ENCODE measurements at places on chromosomes 16 and 17. TPM values are rescaled to one million over a fixed set of nuclear protein-coding genes. Genes with fewer than 3 reads are reported as not detected.

Gene TPSG1
- not detected for total RNA-seq

Gene KRTAP2-4
- total RNA-seq = not detected

Gene C17orf113
- 0.20 TPM for total RNA-seq

Gene ATXN1L
- 23.9 TPM for total RNA-seq

Gene RPA1
- total RNA-seq = 123 TPM

Gene MGAT5B
- 2.1 TPM for total RNA-seq

Gene CDRT4
- 13.6 TPM for total RNA-seq

Gene RANBP10
- 25.6 TPM for total RNA-seq

Gene KRTAP4-6
- not detected for total RNA-seq

Gene TAC4
- not detected for total RNA-seq

Gene ATAD5
- total RNA-seq = 9.4 TPM

DNA sequence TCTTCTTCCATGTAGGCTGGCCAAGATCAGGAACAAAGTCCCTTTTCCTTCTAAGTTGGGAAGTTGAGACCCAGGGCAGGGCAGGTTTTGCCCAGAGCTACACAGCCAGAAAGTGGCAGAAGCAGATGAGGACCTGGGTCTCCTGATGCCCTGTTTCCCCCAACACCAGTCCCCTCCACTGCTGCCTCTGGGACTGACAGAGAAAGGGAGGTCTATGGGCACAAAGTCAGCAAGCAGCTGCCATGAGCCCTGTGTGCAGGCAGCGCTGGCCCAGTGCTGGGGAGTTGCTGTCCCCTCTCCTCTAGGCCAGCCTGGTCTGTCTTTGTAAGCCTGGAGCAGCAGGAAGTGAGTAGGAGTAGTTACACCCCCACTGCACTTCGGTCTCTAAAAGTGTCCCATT is 46.9 kb upstream of the NKD1 start:
- DNase-seq = no peak

DNA sequence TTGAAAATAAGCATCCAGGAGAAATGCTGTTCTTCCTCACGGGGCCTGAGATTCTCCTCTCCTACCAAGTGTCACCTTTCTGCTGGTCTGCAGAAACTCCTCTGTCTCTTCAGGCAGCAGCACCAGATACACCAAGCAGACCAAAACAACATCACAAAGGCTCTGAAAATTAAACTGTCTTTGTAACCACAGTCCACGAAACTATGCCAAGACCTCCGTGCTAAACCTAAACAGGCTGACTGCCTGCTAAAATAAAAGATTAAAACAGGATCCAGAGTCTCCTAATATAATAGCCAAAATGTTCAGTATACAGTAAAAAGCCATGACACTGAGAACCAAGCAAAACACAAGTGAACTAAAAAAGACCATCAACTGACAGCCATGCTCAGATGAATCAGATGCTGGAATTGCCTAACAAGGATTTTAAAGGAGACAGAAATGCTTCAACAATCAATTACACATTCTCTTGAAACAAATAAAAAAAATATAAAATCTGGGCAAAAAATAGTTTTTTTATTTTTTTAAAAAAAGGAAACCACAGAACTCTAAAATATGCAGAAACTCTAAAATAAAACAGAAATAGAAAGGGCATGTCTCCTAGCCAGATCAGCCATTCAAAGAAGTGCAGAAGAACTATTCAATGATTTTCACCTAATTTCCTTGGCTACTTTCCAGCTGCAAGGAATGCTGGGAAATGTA is 50.3 kb upstream of the TOX3 start:
- no peak for DNase-seq

GRCh38 chr17:77429369-77429968 is 288.7 kb downstream of the SEC14L1 start:
- DNase-seq = no peak

- no peak for DNase-seq
Measured at GRCh38 chr16:78395035-78395434, 295.6 kb downstream of the WWOX start.

- no peak for DNase-seq
Measured at GRCh38 chr17:82108038-82108437, 10.0 kb upstream of the FASN start.

DNA sequence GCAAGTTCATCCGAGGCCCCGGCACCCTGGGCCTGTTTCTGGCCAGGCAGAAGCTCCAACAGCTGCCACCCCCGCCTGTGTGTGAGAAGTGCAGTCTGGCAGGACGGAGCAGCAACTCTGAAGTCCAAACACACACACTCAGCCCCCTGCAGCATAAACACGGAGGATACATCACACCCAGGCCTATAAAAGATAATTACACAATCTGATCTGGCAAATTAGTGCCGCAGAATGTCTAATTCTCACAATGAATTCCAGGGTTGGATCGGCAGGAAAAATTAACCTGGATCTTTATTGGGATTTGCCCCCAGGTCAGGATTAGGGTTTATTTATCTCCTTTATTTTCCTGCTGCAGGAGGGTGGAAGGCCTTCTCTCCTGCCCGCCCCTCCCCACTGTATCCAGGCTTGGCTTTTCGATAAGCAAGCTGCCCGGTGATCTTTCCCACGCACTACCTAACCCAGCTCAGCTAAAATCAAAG is 311.4 kb downstream of the SOX9 start:
- no peak for DNase-seq

DNA sequence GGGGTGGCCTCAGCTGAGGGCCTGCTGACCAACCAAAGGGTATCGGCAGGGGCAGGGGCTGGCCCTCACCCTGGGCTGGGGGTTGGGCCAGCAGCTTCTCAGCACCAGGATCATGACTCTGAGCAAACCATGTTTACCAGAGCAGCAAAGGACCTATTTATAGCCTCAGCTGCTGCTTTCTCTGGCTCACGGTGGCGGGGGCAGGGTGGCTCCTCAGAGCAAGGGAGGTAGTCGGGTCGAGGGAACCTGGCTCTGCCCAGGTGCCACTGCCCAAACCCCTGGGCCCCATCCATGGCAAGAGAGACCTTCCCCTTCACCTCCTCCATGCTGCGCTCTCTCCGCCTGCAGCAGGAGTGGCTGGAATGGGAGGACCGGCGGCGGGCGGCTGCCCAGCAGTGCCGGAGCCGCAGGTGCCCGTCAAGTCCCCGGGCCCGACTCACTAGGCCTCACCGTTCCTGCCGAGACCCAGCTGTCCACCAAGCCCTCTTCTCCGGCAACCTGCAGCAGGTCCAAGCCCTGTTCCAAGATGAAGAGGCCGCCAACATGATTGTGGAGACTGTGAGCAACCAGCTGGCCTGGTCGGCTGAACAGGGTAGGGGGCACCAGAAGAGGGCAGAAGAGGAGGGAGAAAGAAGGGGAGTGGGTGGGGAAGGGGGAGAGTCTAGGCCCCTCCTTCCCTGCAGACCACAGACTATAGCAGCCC is at the start of gene ASB16:
Gene ASB16, plus strand, starts transcription at position 206 of the 703 bp plus-strand sequence. Its CDS starts 86 bp downstream, at position 292.
- no peak for DNase-seq

DNA sequence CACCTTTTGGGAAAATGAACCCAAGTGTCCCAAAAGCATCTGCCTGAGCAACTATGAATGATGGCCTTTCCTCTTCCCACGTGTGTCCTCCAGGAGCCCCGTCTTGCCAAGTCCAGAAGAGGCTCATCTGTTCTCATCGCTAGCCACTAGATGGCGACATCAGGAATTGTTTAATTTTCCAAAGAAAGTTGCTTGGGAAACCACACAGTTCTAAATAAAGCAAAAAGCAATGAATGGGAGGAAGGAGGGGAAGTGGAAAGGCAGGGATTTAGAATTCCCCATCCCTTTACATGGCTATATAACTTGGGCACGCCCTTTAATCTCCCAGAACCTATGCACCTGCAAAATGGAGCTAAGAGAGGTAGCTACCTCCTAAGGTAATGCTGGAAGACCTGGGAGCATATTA is 9.0 kb upstream of the CDH5 start:
- DNase-seq = peak; percentile 93

GRCh38 chr16:50718061-50718760 is 23.7 kb upstream of the CYLD start:
- DNase-seq = no peak

GRCh38 chr16:89171216-89172170 is at the start of gene CDH15:
Gene CDH15 (plus strand): TSS chr16:89171748. CDS start chr16:89171832, 84 bp downstream.
- DNase-seq = peak; percentile 88

- no peak for DNase-seq
Measured at GRCh38 chr16:11759997-11760396, 17.3 kb upstream of the TXNDC11 start.

DNA sequence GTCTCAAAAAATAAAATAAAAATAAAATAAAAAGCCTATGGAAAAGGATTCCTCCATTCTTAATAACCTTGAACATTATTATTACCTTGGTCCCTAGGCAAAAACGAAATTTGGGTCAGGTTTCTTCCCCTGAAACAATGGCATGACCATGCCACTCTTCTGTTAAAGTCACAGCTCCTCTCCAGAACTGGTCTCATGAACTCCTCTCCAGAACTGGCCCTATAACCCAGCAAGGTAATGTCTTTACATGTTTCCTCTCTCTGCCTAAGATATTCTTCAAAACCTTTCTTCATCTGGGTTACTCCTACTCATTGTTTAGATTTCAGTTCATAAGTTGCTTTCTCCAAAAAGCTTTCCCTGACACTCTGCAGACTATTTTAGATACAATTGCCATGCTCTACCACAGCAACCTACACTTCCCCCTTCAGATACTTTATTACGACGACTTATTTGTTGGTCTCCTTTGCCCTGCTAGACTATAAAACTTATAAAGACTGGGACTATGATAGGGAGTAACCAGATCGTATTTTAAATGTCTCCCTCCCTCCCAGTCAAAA is 13.5 kb downstream of the TRIM37 start:
- DNase-seq = no peak

DNA sequence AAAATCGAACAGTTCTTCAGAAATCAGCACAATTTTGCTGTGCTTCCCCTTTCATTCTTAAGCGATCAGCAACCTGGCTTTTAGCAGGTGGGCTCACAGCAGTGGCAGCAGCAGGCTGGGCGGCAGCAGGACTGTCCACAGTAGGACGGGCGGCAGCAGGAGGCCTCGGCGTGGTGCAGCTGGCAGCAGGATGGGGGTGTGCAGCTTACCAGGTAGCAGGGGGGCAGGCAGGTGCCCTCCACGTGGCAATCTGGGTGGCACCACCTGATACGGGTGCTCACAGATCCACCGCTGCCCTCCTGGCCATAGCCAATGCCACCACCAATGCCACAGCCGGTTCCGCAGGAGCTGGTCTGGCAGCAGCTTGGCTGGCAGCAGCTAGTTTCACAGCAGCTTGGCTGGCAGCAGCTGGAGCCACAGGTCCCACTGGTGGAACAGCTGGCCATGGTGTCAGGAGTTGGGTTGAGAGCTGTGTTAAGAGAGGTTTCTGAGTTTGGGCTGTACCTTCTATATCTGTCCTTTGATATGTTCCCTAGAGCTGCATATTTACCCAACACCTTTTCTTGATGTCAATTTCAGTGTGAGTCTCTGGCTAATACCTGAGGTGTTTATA is at the start of gene KRTAP1-4:
Gene KRTAP1-4, minus strand, starts transcription at position 563 of the 613 bp plus-strand sequence. Its CDS starts 117 bp downstream, at position 446.
- DNase-seq = no peak

DNA sequence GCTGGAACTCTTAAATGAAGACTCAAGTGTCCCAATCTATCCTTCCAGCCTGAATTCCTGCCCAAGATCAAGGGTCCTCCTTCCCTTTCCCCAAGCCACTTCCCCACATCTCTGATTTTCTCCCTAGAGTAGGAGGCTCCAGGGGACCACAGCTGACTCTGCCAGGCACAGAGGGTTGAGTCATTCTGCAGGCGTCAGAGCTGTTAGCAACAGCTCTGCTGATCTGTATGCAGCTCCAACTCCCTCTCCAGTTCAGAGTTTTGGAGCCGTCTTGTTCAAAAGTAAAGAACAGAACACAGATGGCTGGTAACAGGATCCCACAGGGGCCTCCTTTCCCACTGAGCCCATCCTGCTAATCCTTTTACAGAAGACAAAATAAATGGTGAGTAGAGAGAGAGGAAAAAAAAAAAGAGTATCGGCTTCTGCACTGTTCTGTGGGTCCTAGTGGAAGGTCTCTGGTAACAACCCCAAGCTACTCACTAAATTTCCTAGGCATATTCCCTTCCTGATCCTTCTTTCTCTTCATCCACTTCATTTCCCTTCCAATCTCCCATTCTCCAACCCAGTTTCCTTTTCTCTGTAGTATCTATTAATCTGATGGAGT is 13.4 kb upstream of the TAOK1 start:
- DNase-seq = no peak
